ENCODE measurements at places on chromosomes 12 and 14.

- DNase-seq, result no peak
Observed at GRCh38 chr14:35285168-35286002, 6.8 kb upstream of the PSMA6 start.

GRCh38 chr14:22178333-22178839 is 410.6 kb downstream of the DAD1 start:
- no peak for DNase-seq

DNA sequence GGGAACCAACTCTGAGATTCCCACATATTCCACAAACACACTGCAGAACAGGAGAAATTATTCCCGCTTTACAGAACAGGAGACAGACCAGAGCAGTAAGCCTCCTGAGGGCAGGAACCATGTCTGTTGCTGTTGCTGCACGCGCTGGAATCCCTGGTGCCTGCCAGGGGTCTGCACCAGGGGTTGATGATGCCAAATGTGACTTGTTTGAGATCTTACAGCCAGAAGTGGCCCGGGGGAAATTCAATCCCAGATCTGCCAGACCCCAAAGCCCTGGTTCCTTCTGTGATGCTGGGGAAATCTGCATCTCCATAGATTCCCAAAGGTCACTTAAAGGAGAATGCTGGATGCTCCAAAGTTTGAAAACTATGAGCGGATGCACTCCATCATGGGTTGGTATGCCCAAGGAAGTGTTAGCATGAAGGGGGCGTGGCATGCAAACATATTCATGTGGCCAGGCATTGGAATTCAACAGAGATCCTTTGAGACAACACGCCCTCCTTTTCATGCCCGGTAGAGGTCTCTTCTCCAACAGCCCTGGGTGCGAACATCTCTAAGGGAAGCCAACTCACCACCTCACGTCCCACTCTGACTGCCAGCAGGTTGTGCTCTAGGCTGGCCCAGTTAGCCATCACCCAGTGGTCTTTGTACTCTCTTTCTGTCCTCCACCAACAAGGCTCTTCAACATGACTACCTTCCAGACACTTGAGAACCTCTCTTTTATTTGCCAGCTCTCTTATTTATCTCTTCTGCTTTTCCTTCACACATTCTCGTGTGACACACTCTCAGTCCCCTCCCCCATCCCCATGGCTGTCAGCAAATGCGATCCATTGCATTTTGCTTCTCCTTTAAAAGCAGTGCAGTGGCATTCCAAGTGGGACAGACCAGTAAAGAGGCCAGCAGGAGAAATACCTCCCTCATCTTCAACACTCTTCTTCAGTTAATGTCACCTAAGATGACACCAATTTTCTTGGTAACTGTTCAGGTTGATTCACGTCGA is 131.3 kb downstream of the ZFP36L1 start:
- peak; percentile 12 for DNase-seq

GRCh38 chr14:59299731-59300130 is 111.3 kb downstream of the DAAM1 start:
- DNase-seq, result no peak

GRCh38 chr14:105894978-105895881 is 368.8 kb downstream of the TMEM121 start:
- DNase-seq, result no peak

DNA sequence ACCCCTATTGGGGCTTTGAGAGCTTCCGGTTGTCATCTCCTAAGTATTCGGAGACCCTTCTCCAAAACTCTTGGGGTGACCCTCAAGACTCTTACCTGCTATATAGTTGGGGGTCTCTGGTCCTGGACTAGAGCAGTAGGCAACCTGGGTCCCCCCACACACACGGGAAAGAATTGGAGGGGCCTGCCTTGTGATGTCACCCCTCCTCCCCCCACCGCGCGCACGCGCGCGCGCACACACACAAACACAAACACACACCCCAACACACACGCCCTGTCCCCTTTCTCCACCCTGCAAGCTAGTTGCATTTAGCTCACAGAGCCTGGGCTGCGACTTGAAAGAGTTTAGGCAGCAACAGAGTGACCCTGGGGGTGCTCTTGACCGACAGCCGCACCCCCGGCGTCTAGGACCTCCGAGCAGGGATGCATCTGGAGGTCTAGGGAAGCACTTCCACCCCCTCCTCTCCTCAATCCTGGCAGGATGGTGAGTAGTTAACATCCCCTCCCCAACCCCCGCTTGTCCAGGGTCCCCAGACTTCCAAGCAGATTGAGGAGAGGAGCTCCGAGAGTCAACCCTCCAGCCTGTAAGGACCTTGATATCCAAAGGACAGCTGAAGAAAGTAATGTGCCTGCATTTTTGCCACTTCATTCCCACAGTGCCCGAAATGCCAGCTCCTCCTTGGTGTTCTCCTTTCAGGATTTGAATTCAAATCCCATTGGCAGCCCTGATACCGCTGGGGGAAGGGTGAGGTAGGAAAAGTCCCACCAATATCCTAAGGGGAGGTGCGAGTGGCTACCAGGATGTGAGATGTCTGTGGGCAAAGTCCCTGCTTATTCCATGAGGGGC is 1.4 kb upstream of the DNAJC14 start:
- DNase-seq, result peak; percentile 94

DNA sequence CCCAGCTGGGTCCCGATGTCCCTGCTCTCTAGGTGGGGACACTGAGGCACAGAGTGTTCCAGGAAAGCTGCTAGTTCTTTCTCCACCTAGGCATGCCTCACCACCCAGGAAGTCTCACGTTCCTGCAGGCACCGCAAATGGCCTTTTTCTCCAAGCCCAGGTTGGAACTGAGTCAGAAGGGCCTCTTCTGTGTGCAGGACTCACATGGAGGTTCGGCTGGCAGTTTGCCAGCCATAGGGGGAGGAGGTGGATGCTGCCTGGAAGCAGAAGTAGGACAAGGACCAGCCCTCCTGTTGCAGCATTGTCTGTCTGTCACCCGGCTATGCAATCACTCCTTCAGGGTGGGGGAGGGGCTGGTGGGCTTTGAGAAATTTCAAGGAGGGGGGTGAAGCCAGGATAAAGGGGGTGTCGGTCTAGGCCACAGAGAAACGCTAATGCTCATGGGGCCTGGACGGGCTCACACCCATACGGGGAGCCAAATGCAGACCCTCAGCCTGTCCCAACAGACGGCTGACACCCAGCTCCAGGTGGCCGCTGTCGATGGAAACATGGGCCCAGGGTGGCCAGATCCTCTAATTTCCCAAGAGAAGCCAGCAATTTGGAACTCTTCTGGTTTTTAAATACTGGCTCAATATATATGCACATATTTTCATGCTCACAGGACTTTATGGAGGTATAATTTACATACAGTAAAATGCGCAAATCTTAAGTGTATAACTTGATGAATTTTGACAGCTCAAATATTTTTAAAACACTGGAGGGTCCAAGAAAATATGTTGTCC is 120.5 kb downstream of the PHETA1 start:
- DNase-seq, result peak; percentile 24

DNA sequence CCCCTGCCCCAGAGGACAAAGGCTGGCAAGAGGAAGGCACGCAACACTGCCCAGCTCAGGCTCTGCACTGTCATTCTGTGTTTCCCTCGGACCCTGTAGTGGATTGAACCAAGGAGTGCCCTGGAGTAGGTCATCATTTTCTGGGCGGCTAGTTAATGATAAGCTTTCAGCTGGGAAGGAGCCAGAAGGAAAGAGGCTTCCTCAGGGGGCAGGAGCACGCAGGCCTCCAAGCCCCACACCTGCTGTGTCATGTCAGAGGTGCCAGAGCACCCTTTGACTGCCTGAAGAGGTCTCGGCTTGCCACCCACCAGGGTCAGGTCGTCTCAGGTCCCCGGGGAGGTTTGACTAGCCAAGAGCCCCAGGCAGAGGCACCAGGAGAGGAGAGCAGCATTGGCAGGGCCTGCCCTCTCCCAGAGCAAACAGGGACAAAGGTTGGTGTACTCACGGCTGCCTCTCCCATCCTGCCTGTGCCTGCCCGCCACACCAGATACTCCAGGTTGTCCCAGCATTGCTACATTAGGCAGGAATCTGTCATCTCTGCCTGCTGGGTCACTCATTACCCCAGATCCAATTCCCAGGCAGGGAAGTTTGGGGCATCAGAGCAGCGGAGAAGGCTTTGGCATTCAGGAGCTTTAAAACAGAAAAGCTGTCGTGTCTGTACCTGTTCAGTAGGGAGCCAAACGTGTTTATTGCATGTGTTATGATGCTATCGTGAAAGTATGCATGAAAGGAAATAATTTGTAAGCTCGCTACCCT is 33.5 kb upstream of the ATP2A2 start:
- no peak for DNase-seq

DNA sequence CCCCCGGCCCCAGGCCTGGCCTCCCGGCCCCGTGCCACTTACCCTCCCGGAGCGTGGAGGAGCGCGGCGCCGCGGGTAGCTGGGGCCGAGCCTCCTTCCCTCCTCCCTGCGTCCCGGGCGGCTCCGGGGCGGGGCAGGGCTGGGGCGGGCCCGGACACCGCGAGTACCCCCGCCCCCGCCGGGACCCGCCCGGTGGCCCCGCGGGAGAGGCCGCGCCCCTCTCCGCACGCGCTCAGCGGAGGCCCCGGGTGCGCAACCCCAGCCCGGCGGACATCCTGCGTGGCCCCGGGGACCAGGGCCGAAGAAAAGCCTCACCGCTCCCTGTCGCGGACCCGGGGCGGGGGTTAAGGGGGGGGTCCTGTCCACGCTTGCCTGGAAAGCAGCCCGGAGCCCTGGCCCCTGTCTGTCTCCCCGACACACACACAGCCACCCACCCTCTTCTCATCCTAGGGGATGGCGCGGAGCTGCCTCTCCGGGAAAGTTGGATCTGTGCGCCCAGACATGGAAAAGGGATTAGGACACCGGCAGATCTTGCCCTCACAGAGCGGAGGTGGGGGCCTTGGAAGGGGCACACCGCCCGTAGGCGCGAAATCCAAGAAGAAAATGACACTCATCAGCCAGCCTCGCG is at the start of gene SYNE3:
Gene SYNE3, minus strand, starts transcription at position 97 of the 628 bp plus-strand sequence. CDS start 40,829 bp downstream, outside the sequence.
- DNase-seq, result peak; percentile 73

DNA sequence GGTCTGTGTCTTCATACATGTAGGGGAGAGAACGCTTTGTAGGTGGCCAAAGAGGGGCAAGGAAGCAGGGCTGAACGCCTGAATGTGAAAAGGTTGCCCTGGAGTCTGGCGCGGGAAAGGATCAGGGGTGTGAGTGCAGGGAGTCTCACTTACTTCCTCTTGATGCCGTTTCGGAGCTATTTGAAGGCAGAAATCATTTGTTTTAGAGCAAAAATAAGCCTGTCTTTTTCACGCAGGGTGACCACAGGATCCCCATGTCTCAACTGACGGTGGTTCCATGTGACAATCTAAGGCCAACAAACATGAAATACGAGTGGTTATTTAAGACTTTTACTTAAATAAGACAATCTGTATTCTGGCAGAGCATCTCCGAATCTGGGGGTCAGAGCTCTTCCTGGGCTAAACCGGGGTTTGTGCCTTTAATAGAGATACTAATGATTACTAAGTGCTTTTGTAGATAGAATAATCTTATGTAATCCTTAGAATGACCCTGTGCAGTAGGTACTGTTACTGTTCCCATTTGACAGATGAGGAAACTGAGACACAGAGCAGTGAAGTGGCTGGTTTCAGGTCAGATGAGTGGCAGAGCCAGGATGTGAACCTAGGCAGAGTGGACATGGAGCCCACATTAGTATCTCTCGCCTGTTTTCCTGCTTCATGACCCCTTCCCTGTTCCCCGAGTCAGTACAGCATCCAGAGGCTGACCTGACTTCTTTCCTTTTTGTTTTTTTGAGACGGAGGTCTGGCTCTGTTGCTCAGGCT is 1.9 kb downstream of the BRI3BP start:
- no peak for DNase-seq

- no peak for DNase-seq
Observed at GRCh38 chr14:65302571-65303189, 109.8 kb upstream of the FUT8 start.

DNA sequence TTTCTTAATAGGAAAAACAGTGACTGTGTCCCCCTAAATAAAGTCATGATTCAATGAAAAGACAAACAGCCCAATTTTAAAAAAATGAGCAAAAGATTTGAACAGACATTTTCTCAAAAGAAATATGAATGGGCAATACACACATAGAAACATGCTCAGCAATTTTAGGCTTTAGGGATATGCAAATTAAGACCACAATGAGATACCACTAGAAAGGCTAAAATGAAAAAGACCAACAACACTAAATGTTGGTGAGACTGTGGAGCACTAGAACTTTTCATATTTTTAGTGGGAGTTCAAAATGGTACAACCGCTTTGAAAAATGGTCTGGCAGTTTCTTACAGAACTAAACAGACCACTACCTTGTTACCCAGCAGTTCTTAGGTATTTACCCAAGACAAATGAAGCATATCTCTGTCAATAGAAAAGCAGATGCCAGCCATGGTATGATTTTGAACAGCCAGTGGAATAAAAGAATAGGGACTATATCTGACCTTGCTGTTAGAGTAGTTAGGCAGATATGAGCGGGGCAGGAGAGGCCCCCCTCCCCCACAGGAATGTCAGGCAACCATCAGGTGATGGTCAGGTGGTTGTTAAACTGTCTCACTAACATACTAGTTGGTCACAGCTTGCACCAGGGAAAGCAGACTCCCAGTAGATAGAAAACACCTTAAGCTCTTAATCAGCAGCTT is 108.8 kb downstream of the PRKCH start:
- no peak for DNase-seq

GRCh38 chr14:93230539-93230938 is 23.5 kb downstream of the UBR7 start:
- DNase-seq, result no peak

DNA sequence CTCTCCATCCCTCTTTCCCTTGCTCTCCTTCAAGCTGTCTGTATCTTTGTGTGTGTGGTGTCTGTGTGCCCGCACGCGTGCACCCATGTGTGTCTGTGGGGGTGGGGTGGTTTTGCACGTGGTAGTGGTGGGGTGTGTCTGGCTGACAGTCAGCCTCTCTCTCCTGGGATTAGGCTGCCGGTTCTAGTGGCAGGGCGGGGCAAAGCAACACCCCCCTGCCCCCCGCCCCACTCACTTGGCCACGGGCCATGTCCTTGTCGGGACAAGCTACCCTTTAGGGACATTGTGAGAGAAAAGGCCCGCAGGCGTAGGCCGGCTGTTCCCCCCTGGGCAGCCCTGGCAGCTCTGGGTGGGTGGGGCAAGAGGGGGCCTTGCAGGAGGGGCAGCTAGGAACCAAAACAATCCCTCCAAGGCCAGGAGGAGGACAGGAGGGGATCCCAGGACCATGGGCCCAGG is 182.6 kb downstream of the ALG10 start:
- DNase-seq, result no peak

DNA sequence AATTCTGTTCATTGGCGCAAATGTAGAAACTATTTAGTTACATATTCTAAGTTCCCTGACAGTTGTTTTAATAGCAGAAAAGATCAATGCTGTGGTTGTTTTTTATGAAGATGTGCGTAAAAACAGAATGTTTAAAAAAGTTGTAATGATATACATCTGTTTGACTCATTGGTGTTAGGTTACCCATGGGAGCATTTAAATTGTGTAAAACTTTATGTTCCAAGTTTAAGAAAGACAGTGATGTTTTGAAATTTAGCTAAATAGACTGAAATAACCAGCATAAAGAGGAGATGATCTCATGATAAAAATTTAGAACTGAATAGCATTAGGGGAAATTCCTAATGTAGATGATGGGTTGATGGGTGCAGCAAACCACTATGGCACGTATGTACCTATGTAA is 3.6 kb downstream of the PELI2 start:
- no peak for DNase-seq

Measured in right hindlimb (tissue), 1 donor.